ENCODE measurements at places on chromosomes 16 and 17.
A peak's percentile ranks its signal among the peaks of the same experiment; 100 is the strongest.

- DNase-seq: no peak
These were observed 429.4 kb upstream of the MAF start for GRCh38 chr16:80029761-80030481.

- DNase-seq: no peak
These were observed 185.5 kb downstream of the LGALS9B start for GRCh38 chr17:20281860-20282259.

GRCh38 chr16:1744338-1744840 lies 27.0 kb downstream of the NME3 start:
- DNase-seq: no peak

- peak; percentile 86 for DNase-seq
These were observed at the start of gene TNFSF12 for GRCh38 chr17:7548585-7549400. Gene TNFSF12 (plus strand): TSS chr17:7549058. CDS start chr17:7549154, 96 bp downstream.

GRCh38 chr16:88375996-88376834 lies 6.5 kb upstream of the ZNF469 start:
- no peak for DNase-seq

GRCh38 chr16:10314811-10315210 lies 71.0 kb upstream of the ATF7IP2 start:
- DNase-seq: peak; percentile 7

GRCh38 chr16:49919327-49919726 lies 63.4 kb upstream of the ZNF423 start:
- DNase-seq: no peak

DNA sequence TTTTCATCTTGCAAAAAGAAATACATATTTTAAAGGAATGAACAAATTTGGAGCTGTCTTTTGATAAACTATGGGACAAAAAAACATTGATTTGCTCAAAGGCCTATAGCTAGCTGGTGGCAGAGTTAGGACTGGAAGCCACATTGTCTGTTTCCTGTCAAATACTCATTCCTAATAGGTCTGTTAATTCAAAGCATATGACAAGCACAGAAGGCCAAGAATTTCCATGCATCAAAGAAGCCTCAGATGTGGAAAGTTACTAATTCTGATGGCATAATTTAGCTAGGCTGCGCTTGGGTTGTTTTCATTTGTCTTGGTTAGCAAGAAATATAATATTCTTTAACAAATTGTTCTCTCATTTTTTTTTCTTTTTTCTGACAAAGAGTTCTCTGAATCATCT lies 98.0 kb downstream of the CDK5R1 start:
- peak; percentile 45 for DNase-seq

GRCh38 chr16:89599451-89599858 lies 14.0 kb upstream of the DPEP1 start:
- no peak for DNase-seq

DNA sequence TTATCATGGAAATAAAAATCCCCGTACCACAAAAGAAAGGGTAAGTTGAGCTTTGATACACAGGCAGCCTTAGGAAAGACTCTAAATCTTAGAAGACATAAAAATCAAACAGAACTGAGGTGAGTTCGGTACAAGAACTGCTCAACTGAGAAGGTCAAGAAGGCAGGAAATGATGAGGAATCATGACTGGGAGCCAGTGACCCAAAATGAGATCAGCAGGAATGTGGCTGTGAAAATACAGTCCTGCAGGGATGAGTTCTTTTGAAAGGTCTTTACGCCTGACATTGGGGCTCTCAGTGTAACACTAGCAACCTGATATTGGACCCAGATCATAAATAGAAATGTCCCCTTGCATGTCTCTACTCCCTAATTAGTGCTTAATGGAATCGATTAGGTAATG lies 56.3 kb upstream of the CDH11 start:
- DNase-seq: peak; percentile 51

DNA sequence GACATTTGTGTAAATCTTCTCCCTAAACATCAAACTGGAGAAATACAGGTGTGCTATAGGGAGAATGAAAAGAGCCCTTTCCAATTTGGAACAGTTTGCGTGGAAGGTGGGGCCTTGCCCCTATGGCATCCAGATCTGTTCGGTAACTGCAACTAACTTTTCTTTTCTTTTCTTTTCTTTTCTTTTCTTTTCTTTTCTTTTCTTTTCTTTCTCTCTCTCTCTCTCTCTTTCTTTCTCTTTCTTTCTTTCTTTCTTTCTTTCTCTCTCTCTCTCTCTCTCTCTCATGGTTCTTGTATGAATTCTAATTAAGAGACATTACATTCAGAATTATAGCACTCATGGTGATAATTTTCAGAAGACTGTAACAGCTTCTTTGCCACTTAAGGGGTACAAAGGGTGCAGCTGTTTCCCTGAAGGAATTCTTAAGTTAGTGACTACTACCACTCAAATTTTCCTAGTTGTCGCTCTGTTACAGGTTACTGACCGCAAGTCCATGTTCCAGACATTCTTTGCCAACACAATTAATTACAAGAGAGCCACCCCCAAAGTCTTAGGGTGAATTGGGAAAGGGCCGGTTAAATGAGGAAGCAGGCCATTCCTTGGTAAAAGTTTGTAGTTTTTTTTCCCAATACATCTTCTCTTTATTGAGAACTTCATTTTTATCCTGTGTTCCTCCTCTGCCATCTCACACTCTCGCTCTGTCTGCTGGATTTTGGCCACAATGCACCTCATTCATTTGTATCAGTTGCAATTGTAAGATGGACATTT lies 69.8 kb downstream of the KSR1 start:
- DNase-seq: no peak

DNA sequence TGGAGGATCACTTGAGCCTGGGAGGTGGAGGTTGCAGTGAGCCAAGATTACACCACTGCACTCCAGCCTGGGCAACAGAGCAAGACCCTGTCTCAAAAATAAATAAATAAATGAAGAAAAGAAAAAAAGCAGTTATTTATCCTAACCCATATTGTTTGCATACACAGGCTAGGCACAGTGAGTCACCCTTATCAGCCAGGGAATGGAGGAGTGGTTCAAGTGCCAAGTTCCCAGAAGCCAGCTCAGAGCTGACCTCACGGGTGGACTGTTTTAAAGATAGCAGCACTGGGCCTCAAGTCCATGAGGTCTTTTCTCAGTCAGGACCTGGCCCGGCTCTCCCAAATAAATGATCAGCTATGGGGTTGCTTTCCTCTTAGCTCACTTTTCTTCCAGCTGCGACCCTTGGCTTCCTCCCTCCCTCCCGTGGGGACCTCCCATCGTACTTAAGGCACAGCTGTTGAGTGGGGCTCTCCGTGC lies 22.6 kb upstream of the MGAT5B start:
- DNase-seq: no peak

DNA sequence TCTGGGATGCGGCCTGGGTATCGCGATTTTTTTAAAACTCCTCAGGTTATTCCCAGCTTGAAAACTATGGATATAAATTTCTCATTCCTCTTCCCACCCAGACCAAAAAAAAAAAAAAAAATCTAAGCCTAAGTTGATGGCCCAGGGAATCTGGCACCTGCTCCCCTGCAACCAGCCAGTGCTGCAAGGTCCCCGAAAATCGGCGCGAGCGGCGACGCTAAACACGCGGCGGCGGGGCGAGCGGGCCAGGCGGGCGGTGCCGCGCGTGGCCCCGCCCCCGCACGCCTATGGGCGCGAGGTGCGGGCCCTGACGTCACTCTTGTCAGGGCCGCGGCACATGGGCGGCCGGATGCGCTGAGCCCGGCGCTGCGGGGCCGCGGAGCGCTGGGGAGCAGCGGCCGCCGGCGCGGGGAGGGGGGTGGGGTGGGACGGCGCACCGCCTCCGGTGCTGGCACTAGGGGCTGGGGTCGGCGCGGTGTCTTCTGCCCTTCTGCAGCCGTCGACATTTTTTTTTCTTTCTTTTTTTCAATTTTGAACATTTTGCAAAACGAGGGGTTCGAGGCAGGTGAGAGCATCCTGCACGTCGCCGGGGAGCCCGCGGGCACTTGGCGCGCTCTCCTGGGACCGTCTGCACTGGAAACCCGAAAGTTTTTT lies at the start of gene HLF:
HLF (plus strand) TSS at position 316 of the 654 bp plus-strand sequence. CDS start 525 bp downstream, outside the sequence.
- peak; percentile 90 for DNase-seq

DNA sequence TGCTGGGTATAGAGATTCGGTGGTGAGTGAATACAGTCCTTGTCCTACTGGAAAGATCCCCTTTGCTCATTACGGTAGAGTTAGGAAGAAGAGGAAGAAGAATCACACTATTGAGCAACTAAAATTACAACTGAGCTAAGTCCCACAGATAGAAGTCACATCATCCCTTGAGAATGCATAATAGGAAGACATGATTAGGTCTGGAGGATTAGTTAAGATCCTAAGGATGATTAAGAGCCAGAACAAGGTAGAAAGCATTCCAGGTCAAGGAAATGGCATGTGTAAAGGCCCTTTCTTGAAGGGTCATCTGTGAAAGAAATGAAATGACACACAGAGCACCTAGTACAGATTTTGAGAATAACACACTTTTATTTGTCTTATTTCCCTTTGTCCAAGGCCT lies 503.5 kb downstream of the HAPSTR1 start:
- DNase-seq: no peak

- no peak for DNase-seq
These were observed 1502.9 kb downstream of the CDH11 start for GRCh38 chr16:63618896-63619485.

DNA sequence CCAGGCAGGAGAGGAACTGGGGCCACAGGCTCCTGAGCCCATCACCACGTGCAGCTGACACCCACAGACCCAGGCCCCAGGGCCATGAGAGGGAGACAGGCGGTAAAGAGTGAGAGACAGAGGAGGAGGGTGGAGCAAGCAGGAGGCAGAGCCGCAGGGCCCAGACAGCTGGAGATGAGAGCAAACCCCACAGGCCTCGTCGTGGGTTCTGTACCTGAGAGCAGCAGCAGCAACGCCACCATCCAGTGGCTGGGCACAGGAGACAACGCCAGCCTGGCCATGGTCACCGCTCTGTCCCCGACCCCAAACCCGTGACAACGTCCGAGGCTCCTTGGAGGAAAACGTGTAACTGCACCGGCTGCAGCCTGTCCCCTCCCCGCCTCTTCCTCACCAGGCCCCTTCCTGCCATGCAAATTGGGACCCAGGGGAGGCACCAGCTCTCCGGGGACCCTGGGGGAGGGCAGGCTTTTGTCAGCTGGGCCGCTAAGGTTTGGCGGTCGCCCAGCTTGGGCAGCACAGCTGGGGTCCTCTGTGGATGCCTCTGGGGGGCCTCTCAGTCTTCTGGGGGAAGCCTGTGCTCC lies at the start of gene CD79B:
CD79B (minus strand) TSS at position 351 of the 581 bp plus-strand sequence; CDS start at position 281, 70 bp downstream.
- no peak for DNase-seq

- DNase-seq: no peak
These were observed 13.9 kb downstream of the SARM1 start for GRCh38 chr17:28385406-28385805.

DNA sequence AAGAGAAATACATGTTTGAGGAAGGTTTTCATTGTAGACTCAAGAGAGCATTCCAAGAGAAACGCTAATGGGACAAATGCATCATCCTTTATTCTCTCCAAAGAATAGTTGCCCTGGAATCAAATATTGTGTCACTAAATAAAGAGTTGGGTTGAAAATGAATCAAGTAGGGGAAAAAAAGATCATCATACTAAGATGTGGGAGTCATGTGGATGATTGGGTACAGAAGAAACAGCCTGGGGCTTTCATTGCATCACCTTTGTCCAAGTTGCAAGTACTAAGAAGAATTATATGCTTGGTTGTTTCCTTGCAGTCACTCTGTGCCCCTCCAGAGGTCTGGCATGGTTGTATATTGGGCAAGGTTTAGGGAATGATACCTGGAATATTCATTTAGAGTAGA lies 658.9 kb downstream of the TOX3 start:
- no peak for DNase-seq

- DNase-seq: no peak
These were observed 66.1 kb upstream of the FOXF1 start for GRCh38 chr16:86444261-86444660.

DNA sequence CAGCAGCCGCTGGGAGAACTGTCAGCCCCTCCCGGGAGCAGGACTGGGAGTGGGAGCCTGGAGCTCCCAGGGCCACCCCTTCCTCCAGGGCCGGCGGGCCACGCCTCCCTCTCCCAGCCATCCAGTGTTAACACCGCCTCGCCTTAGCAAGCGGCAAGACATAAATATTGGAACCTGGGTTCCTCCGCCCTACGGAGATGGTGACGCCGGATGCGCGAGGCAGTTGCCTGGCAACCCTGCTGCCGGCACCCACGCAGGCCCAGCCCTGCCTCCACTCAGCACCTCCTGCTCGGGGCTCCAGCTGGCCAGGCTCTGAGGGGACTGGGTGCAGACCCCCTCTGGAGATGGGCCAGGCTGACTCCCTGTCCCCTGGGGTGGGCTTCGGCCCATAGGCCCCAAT lies 27.4 kb upstream of the CACNA1H start:
- peak; percentile 63 for DNase-seq

DNA sequence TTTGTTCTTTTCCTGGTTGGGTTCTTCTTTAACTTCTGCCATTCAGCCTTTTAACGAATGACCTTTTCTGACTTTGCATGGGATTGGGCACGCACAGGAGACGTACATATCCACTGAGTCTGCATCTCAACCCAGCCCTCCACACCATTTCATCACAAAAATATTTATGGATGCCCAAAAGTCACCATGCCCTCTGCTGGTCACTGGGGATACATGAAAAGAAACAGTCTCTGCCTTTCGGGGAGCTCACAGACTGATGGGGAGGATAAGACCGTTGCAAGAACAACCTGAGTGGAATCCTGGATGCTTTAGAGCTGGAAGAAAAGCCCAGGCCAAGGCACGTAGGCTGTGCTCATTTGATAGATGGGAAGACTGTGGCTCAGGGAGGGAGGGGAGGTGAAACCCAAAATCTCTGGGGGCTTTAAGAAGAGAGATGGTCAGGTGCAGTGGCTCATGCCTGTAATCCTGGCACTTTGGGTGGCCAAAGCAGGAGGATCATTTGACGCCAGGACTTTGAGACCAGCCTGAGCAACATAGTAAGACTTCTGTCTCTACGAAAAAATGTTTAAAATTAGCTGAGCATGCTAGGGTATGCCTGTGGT lies 7.9 kb upstream of the MT2A start:
- DNase-seq: peak; percentile 75

- no peak for DNase-seq
These were observed 4.3 kb upstream of the SEZ6 start for GRCh38 chr17:29010129-29010528.

GRCh38 chr17:47804461-47804860 lies 17.1 kb downstream of the OSBPL7 start:
- no peak for DNase-seq

GRCh38 chr16:28879261-28879840 lies 1.1 kb downstream of the ATP2A1 start:
- DNase-seq: no peak

DNA sequence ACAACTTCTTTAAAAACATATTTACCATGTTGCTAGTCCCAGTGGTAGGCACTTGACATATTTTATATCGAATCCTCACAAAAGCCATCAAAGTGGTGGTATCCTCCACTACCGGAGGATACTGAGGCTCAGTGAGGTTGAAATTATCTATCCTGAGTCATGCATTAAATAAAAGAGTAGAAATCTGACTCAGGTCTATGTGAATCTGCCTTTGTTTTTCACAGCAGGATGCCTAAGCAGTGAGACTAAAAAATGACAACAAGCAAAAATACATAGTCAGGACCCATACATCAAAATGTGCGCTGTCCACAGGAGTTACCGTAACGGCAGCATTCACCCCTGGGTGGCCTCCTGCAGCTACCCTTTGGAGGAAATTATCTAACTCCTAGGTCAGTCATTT lies 17.7 kb downstream of the BRD7 start:
- DNase-seq: no peak

GRCh38 chr16:89858973-89859614 lies 14.3 kb upstream of the TCF25 start:
- no peak for DNase-seq

All from GM03348 (cell line).